ENCODE measurements at places on chromosomes 12 and 14.
A peak's percentile ranks its signal among the peaks of the same experiment; 100 is the strongest.

GRCh38 chr14:68506021-68506644 is 286.7 kb downstream of the ZFP36L1 start:
- no peak for DNase-seq

- DNase-seq: peak; percentile 28
These were observed 2.6 kb downstream of the LMO3 start for GRCh38 chr12:16603260-16603915.

DNA sequence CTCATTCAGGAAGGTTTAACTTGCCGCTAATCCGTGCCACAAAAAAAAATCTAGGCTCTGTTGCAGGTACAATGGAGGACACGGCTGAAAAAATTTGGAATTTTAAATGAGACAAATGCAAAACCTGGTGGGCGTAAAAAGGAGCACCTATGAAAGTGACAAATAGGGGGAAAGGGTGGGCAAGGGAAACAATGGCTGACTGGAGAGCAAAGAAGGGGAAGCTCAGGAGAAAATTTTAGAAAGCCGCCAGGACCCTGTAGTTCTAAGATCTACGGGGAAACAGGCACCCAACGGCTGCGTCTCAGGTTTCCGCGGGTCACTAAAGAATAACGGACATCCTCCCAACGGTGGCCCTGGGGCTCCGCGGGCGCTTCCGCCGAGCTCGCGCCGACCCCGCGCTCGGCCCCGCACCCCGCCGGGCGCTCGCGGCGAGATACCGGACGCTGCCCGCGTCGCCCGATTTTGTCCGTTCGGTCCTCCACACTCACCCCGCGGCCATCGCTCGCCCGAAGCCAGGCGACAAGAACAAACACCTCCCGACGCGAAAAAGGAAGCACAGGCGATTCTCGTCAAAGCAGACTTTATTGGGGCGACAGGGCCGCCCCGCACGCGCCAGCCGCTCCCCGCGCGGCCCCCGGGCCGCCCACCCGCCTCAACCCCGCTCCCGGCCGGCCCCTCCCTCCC is 1.1 kb upstream of the YY1 start:
- DNase-seq: peak; percentile 15

GRCh38 chr12:42360747-42361403 is 34.9 kb downstream of the PPHLN1 start:
- no peak for DNase-seq

- DNase-seq: no peak
These were observed 2.6 kb downstream of the LIN7A start for GRCh38 chr12:80935111-80935510.

DNA sequence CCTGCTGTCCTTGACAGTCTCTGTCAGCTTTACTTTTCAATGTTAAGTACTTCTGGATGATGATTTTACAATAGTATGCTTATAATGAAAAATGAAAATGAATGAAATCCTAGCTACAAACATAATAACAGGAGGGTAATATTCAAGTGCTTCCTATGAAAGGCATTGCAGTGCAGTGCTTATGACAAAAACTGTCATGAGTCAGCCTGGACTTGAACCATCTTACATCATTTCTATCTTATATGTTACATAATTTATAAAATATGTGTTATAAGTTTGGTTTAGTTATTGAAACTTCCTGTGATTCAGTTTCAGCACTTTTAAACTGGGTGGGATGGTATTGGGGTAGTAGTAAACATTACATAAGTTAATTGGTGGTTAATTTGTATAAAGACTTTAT is 451.7 kb downstream of the TMEM117 start:
- no peak for DNase-seq

GRCh38 chr12:102726686-102727085 is 190.4 kb downstream of the PAH start:
- no peak for DNase-seq

DNA sequence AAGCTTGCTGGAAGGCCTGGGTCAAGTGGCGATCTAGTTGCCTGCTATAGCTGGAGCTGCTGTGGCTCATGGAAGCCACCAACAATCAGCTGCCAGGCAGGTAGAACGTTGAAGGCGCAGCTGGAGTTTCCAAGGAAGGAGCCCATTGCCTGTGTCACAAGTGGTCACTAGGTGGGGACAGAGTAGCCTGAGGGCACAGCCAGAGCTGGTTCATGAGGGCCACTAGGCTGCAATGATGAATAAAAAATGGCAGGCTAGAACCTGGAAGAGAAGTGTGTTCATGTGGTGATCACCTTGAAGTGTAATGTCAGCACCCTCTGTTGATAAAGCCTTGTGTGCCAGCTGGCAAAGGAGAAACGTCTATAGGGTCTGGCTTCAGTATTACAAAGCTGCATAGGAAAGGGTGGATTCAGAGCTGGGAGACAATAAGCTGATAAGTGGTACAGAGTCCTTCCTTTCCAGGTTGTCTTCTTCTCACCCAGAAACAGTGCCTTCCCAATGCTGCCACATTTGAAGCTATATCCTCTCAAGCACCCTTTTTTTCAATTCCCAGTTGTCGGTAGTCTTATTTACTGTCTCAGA is 165.8 kb downstream of the EMP1 start:
- peak; percentile 47 for DNase-seq

Measured in NCI-H1436 (cell line).